AML-193 (cell line): ENCODE measurements at places on chromosomes 2 and 18.

DNA sequence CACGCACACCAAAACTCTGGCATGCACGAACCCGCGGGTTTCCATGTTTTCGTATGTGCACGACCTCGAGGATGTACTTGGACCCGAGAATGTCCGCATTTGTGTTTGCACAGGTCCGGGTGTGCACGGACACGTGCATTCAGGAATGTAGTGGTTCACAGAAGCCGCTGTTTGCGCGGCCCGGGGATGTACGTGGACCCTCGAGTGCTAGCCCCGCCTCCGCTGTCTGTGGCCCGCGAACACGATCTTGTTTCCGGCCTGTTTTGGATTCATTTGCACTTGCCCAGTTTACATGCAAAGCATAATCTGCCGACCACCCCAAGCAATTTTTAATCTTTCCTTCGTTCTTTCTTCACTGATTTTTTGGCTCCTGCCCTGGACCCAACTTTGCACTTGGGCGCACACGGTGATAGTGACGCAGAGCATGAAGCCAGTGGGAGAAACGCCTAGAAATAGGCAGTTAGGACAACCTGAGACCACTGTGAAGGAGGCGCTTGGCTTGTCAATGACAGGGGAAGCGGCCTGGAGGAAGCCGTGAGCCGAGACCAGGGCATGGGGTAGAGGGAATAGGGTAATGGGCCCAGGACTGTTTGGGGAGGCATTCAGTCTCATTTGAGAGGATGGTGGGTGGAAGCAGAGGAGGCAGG lies 45.4 kb upstream of the PTMA start:
- no peak for DNase-seq

GRCh38 chr2:207815254-207815653 lies 45.5 kb upstream of the FZD5 start:
- peak; percentile 63 for DNase-seq

GRCh38 chr2:182179176-182179575 lies 193.5 kb downstream of the PPP1R1C start:
- no peak for DNase-seq

GRCh38 chr2:14816069-14817060 lies 183.8 kb downstream of the LRATD1 start:
- DNase-seq: no peak

DNA sequence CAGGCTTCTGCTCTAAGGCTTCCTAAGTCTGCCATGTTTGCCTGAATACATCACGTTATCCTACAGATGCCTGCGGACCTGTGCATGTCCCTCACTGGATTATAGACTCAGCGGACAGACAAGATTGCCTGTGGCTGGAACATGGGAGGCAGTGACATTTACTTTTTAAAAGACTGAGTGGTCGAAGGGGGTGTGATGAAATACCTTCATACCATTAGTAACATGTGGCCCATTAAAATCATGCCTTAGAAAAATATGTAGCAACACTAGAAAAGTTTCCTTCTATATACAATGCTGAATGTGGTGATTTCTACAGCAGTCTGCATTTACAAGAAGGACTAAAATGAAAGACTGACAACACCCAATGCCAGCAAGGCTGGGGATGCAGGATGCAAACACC lies 154.4 kb downstream of the ASB1 start:
- DNase-seq: no peak

- DNase-seq: no peak
Measured at GRCh38 chr18:10444314-10445006, 10.0 kb upstream of the APCDD1 start.
